Aorta (tissue), 5 donors: ENCODE measurements at places on chromosomes 3 and 15. TPM values are rescaled to one million over a fixed set of nuclear protein-coding genes. Genes with fewer than 3 reads are reported as not detected.
A peak's percentile ranks its signal among the peaks of the same experiment; 100 is the strongest.

The CYP19A1 gene
- total RNA-seq: 3.2 TPM

The SEMA6D gene
- 22.7 TPM for total RNA-seq

The AADACL2 gene
- total RNA-seq: 0.24 TPM

The CCR8 gene
- not detected for total RNA-seq

The NSUN3 gene
- 15.5 TPM for total RNA-seq

The SLITRK3 gene
- total RNA-seq: 0.26 TPM

The APOD gene
- total RNA-seq: 596 TPM

The ZNF860 gene
- total RNA-seq: 0.65 TPM

- H3K27me3 ChIP-seq: no peaks in the 10 kb centered on the region
- H3K36me3 ChIP-seq: no peaks in the 10 kb centered on the region
- no peak overlapping the region for H3K4me3 ChIP-seq
- no peak overlapping the region for H3K27ac ChIP-seq
- DNase-seq: no peak
- no peaks in the 10 kb centered on the region for H3K4me1 ChIP-seq
These were observed 897 bp upstream of the CHL1 start for GRCh38 chr3:195666-196065.

GRCh38 chr3:37025561-37026335 lies 32.4 kb downstream of the MLH1 start:
- H3K27me3 ChIP-seq: no peaks in the 10 kb centered on the region
- H3K4me3 ChIP-seq: no peak overlapping the region
- no peak for DNase-seq
- H3K4me1 ChIP-seq: peaks cover 4% of the 10 kb centered on the region

GRCh38 chr3:173463250-173463649 lies 65.7 kb downstream of the NLGN1 start:
- H3K27ac ChIP-seq: no peak overlapping the region
- H3K27me3 ChIP-seq: no peaks in the 10 kb centered on the region
- no peaks in the 10 kb centered on the region for H3K4me1 ChIP-seq
- DNase-seq: no peak

GRCh38 chr15:38377636-38378035 lies 76.3 kb upstream of the FAM98B start:
- H3K4me1 ChIP-seq: peaks cover 4% of the 10 kb centered on the region
- no peak overlapping the region for H3K27ac ChIP-seq
- no peak for DNase-seq
- no peaks in the 10 kb centered on the region for H3K27me3 ChIP-seq

DNA sequence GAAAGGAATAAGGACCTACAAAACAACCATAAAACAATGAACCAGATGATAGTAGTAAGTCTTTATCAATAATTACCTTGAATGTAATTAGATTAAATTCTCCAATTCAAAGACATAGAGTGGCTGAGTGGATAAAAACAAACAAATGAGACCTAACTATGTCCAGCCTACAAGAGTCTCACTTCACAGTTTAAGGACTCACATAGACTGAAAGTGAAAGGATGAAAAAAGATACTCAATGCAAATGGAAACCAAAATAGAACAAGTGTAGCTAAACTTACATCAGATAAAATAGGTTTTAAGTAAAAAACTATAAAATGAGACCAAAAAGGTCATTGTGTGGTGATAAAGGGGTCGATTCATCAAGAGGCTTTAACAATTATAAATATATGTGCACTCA lies 21.9 kb upstream of the NR1I2 start:
- no peak for DNase-seq
- H3K27ac ChIP-seq: no peak overlapping the region
- H3K4me3 ChIP-seq: no peak overlapping the region
- no peaks in the 10 kb centered on the region for H3K4me1 ChIP-seq

DNA sequence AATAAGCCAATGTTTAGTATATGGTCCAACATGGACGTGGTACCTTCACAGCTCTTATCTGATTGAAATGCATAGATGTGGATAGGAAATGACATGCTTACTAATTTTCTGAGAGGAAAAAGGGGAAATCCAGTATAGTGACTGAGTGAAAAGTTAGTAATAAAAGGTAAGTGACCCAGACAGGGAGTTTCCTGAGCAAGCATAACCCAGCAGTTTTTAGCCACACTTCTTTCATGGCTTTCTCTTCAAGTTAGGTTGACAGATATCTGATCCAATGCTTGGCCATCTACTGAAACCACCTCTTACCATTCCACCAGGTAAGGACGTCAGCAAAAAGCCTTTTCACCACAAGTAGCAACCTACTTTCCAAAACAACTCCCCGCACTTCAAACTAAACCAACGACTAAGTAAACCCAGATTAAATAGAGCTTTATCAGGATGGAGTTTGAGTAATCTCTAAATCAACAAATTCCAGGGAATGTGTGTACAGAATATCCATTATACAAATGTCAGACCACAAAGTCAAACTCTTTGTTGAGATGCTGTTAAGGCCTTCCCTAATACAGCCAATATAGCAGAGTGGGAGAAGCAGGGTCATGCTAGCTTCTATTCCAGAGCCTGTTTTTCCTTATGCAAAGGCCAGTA lies 329.7 kb downstream of the RORA start:
- no peak overlapping the region for H3K4me3 ChIP-seq
- H3K36me3 ChIP-seq: no peaks in the 10 kb centered on the region
- H3K27ac ChIP-seq: no peak overlapping the region

DNA sequence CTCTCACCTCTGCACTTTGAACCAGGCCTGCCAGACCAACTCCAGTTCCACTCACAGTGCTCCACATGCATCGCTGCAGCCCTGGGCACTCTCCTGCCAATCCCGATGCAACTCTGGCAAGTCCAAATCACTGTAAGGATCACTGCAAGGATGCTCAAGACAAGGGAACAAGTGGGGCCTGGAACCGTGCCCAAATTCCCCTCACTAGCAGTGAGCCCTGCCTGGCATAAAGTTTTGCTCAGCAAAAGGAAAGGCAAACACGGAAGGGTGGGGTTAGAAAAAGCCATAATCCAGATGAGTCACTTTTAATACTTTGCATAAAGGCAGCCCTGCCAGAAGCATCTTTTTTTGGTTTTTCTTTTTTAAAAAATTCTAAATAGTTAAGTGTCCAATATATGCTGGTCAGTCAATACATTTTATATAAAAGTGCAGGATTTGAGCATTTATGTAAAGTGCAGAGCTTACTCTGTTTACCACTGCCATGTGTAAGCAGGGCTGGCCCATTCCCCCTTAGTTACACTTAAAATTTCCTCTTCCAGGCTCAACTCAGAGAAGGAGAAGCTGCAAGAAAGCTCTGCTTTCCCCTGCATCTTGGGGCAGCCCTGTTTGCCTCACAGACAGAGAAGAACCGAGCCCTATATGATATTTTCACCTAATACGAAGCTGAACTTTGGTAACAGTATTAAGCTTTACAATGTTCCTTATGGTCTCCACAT lies 102.2 kb downstream of the CD47 start:
- no peak overlapping the region for H3K4me3 ChIP-seq
- H3K27me3 ChIP-seq: no peaks in the 10 kb centered on the region
- peak; percentile 79 for DNase-seq
- no peaks in the 10 kb centered on the region for H3K36me3 ChIP-seq

DNA sequence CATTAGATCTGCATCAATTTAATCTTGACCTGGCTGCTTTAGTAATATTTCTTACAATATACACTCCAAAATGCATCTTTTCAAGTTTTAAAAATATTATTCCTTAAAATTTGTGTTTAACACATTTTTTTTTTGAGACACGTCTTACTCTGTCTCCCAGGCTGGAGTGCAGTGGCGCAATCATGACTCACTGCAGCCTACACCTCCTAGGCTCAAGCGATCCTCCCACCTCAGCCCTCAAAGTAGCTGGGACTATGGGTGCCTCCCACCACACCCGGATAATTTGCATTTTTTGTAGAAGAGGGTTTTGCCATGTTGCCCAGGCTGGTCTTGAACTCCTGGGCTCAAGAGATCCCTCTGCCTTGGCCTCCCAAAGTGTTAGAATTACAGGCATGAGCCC lies 73.6 kb downstream of the ETV5 start:
- no peaks in the 10 kb centered on the region for H3K36me3 ChIP-seq
- no peak for DNase-seq
- H3K4me3 ChIP-seq: no peak overlapping the region
- no peaks in the 10 kb centered on the region for H3K27me3 ChIP-seq
- H3K4me1 ChIP-seq: no peaks in the 10 kb centered on the region

GRCh38 chr3:151962912-151963311 lies 89.5 kb downstream of the SUCNR1 start:
- H3K27ac ChIP-seq: no peak overlapping the region
- peaks cover 3% of the 10 kb centered on the region for H3K4me1 ChIP-seq
- H3K4me3 ChIP-seq: no peak overlapping the region
- no peak for DNase-seq

- no peaks in the 10 kb centered on the region for H3K4me1 ChIP-seq
- no peak for DNase-seq
- no peak overlapping the region for H3K4me3 ChIP-seq
- no peaks in the 10 kb centered on the region for H3K36me3 ChIP-seq
- no peak overlapping the region for H3K27ac ChIP-seq
These were observed 193.0 kb downstream of the GREM1 start for GRCh38 chr15:32910839-32911238.

- no peak for DNase-seq
- no peaks in the 10 kb centered on the region for H3K36me3 ChIP-seq
- no peaks in the 10 kb centered on the region for H3K4me1 ChIP-seq
- H3K4me3 ChIP-seq: no peak overlapping the region
- H3K27me3 ChIP-seq: no peaks in the 10 kb centered on the region
These were observed 2.2 kb downstream of the DNAH1 start for GRCh38 chr3:52318186-52318816.
